ENCODE measurements at places on chromosomes 2 and 18. TPM values are rescaled to one million over a fixed set of nuclear protein-coding genes. Genes with fewer than 3 reads are reported as not detected.

FOXD4L1 gene
- total RNA-seq: not detected

L3MBTL4 gene
- 0.20 TPM for total RNA-seq

IL1RL1 gene
- under 0.01 TPM for total RNA-seq

IKZF2 gene
- 5.5 TPM for total RNA-seq

MOGAT1 gene
- total RNA-seq: not detected

UGT1A8 gene
- not detected for total RNA-seq

SCYGR4 gene
- total RNA-seq: not detected

TYW5 gene
- total RNA-seq: 6.8 TPM

MAB21L4 gene
- total RNA-seq: not detected

SDC1 gene
- total RNA-seq: 20.3 TPM

TMEM247 gene
- not detected for total RNA-seq

All from subcutaneous preadipocyte (primary cell).